Stimulated activated CD8-positive, alpha-beta memory T cell treated with anti-CD3 and anti-CD28 coated beads, Interleukin-4, amount 100 ng/mL, for 1 hour (primary cell): ENCODE measurements at places on chromosomes 11 and 22.

DNA sequence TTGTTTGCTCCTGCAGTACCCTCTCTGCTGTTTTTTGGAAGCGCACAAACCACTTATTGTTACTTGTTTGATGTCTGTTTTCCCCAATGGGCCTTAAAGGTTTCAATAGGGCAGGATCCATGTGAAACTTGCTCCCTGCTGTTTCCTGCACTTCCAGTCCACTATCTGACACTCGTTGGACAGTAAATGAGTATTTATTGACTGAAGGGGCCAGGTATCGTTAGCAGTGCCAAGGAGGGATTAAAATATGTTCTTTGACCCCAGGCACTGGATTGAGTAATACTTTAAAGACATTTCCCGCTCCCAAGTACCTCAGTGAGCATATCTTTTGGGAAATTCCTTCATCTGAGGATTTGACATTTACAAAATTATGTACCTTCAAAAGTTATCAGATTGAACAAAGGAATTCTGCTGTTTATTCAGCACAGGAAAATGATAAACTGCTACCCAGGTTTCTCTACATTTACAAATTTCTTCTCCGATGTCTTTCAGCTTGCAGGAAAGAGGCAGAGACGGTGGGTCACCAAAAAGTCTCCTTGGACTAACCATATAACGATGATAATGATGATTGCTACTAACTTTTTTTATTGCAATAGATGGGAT is 23.3 kb upstream of the OR9Q2 start:
- DNase-seq, result no peak

DNA sequence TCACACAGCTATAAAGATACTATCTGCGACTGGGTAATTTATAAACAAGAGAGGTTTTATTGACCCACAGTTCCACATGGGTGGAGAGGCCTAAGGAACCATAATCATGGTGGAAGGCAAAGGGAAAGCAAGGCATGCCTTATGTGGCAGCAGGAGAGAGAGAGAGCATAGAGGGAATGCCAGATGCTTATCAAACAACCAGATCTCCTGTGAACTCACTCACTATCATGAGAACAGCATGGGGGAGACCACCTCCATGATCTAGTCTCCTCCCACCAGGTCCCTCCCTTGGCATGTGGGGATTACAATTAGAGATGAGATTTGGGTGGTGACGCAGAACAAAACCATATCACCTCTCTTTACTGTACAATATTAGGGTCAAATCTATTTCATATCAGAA is 1101.6 kb upstream of the RAG2 start:
- DNase-seq, result no peak

DNA sequence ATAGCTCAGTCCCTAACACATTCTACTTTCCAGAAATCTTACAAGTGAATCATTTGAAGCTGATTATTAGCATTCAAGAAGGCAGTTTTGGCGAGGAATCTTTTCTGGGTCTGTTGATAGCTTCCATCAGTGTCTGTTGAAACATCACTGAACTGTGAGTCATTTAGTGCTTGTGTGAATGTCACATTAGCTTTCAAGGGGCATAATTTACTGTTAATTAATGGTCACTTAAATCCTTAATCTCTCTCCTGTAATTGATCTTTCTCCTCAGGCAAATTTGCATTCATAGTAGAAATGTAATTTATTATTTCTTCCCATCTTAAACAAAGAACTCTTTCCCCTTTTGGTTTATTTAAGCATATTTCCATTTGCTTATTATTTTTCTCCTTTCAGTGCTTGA is 2.6 kb downstream of the HTR3B start:
- no peak for DNase-seq

DNA sequence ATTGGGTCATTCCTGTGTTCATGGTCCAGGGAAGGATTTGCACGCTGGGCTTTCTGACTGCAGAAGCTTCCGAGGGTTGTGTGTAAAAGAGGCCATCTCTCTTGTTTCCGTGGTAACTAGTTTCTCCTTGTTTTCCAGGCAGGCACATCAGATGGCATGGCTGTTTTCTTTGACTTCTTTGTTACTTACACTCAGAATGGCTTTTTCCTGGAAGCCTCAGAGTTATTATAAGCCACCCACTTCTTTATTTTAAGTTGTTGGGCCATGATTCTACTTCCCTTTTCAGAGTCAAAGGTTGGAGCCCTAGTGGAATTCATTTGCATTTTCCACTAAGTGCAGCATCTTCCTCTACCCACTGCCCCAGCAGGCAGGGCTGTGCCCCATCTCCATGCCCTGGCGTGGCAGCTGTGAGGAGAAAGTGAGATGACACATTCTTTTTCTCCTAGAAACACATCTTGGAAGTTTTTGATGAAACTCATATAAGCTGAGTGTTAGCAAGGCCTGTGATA is 94.9 kb downstream of the PRR5L start:
- no peak for DNase-seq

DNA sequence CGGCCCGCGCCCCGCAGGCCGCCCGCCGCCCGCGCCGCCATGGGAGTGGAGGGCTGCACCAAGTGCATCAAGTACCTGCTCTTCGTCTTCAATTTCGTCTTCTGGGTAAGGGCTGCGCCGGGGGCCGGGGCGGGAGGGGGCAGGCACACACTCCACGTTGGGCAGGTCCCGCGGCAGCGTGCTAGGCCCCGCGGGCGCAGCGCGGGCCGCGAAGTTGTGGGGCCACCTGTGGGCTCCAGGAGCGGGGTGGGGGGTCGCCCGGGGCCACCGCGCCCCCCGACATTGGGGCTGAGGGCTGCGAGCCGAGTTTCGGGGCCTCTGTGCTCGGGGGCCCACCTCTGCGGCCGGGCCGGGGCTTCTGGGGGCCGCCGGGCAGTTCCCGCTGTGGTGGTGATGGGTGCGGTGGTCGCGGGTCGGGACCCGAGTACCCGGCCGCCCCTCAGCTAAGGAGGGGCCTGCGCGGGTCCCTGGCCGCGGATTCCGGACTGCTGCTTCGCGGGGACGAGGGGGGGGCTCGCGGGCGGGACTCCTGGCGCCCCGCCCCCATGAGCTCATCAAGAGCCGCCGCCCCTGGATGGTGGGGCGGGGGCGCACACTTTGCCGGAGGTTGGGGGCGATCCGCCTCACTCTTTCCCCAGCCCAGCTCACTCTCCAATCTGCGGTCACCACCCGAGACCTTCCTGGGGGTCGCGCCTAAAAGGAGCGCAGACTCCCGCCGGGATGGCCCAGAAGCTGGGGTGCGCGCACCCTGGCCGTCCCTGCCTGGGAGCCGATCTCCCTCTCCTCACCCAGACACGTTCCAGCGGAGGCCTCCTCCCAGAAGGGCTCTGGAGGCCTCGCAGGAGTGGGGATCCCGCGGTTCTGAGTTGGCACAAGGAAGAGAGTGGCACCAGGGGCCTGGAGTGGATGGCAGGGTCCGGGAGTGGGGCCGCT is 667 bp downstream of the CD81 start:
- no peak for DNase-seq

- no peak for DNase-seq
Measured at GRCh38 chr22:44404341-44405020, 91.7 kb upstream of the SHISAL1 start.

DNA sequence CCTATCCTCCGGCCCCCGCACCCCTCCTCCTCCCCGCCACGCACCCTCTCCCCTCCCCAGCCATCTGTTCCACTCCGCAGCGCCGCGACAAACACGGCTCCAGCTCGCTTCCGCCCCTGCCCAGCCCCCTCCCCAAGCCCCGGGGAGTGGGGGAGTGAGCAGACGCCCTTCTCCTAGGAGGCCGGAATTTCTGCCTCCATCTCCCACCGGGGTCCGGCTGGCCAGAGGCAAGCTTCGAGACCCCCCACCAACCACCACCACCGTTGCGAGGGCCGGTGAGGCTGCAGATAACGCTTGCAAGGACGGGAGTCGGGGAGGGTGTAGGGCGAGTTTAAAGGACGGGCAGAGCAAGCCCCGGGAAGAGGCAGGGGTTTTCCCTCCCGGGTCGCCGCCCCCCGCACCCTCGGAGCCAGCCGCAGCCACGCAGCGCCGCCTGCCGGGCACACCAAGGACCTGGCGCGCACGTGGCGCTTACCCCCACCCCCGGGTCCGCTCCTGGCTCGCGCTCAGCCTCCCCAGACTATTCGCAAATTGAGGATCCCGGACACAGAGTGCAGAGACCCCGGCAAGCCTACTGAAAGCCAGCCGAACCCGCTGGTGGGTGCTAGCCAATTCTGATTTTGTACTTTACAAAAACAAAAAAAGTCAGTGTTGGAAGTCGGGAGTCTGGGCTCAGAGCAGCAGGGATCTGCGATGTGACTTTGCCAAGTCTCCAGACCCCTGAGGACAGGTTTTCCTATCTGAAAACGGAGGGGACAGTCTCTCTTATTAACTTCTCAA is 22.6 kb downstream of the RTN4RL2 start:
- DNase-seq, result no peak

DNA sequence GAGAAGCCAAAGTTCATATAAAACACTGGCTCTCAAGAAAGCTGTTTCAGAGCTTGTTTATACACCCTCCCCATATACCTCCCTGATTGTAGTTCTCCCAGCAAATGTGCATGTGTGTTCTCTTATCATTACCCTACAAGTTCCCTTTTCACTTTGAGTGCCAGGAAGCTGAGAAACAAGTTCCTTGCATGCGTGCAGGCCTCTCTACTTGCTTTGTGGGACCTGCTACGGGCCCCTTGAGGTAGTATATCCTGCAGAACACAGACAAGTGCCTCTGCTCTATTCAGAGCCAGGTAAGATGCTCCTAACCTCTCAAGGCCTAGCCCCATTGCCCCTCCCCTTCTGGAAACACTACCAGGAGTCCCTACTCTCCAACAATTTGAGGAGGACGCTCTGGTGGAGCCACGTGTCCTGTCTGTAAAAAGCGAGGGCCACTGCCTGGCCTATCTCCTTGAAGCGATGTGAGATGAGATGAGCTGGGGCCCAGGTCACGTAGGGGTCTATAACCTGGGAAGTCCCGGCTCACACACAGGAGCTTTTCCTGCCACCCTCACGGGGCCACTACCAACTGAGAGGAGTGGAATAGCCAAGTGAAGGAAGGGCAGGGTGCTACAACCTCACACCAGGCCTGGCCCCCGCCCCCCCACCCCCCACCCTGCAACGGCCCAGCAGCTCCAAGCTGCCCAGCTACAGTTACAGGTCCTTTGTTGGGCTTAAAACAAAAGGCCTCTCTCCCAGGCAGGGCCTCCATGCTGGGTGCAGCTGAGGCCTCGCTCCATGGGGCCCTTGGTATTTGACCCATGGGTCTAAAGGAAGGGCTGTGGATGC is 2.6 kb upstream of the ATP5MGL start:
- no peak for DNase-seq
